CD4-positive, alpha-beta T cell (primary cell): ENCODE measurements at places on chromosomes 3 and 15.
A peak's percentile ranks its signal among the peaks of the same experiment; 100 is the strongest.

GRCh38 chr3:46848271-46849044 is 14.8 kb downstream of the MYL3 start:
- H3K4me3 ChIP-seq = no peak overlapping the region
- no peaks in the 10 kb centered on the region for H3K36me3 ChIP-seq
- no peak overlapping the region for H3K27ac ChIP-seq

- no peaks in the 10 kb centered on the region for H3K27me3 ChIP-seq
- no peak for DNase-seq
- no peak overlapping the region for H3K27ac ChIP-seq
- no peak overlapping the region for H3K4me3 ChIP-seq
- no peaks in the 10 kb centered on the region for H3K36me3 ChIP-seq
These were observed 189.0 kb upstream of the RGMA start for GRCh38 chr15:93278006-93278405.

- DNase-seq = no peak
- H3K4me3 ChIP-seq = no peak overlapping the region
- no peak overlapping the region for H3K27ac ChIP-seq
- H3K27me3 ChIP-seq = no peaks in the 10 kb centered on the region
These were observed 181.8 kb downstream of the MAGI1 start for GRCh38 chr3:65856907-65857306.

GRCh38 chr15:70509731-70510143 is 253.6 kb downstream of the UACA start:
- H3K4me3 ChIP-seq = no peak overlapping the region
- DNase-seq = no peak
- no peaks in the 10 kb centered on the region for H3K27me3 ChIP-seq

GRCh38 chr3:16875876-16876550 is 8.7 kb upstream of the PLCL2 start:
- DNase-seq = no peak
- H3K4me3 ChIP-seq = no peak overlapping the region
- H3K27ac ChIP-seq = no peak overlapping the region

- H3K4me3 ChIP-seq = no peak overlapping the region
- peak overlapping the region; percentile 53 for H3K27ac ChIP-seq
- H3K27me3 ChIP-seq = no peaks in the 10 kb centered on the region
- DNase-seq = no peak
- H3K36me3 ChIP-seq = peaks cover 91% of the 10 kb centered on the region
- peaks cover 79% of the 10 kb centered on the region for H3K4me1 ChIP-seq
These were observed 53.2 kb downstream of the OXNAD1 start for GRCh38 chr3:16318176-16318575.

GRCh38 chr15:69797615-69798014 is 300.1 kb downstream of the TLE3 start:
- no peaks in the 10 kb centered on the region for H3K4me1 ChIP-seq
- H3K36me3 ChIP-seq = no peaks in the 10 kb centered on the region
- H3K27me3 ChIP-seq = no peaks in the 10 kb centered on the region
- DNase-seq = no peak

DNA sequence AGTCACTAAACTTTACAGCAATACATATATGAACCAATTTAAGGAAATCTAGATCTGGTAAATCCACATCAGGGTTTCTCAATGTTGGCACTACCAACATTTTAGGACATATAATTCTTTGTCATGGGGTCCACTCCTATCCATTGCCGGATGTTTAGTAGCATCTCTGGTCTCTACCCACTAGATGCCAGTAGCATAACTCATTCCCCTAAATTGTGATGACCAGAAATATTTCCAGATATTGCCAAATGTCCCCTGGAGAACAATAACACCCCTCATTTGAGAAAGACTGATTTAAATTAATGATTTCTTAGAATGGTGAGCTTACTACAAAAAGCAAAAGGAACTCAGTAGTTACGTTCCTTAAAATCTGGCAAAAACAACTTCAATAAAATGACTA is 23.1 kb upstream of the ANKRD28 start:
- H3K4me1 ChIP-seq = peaks cover 3% of the 10 kb centered on the region
- H3K27ac ChIP-seq = no peak overlapping the region
- no peaks in the 10 kb centered on the region for H3K36me3 ChIP-seq
- no peaks in the 10 kb centered on the region for H3K27me3 ChIP-seq

DNA sequence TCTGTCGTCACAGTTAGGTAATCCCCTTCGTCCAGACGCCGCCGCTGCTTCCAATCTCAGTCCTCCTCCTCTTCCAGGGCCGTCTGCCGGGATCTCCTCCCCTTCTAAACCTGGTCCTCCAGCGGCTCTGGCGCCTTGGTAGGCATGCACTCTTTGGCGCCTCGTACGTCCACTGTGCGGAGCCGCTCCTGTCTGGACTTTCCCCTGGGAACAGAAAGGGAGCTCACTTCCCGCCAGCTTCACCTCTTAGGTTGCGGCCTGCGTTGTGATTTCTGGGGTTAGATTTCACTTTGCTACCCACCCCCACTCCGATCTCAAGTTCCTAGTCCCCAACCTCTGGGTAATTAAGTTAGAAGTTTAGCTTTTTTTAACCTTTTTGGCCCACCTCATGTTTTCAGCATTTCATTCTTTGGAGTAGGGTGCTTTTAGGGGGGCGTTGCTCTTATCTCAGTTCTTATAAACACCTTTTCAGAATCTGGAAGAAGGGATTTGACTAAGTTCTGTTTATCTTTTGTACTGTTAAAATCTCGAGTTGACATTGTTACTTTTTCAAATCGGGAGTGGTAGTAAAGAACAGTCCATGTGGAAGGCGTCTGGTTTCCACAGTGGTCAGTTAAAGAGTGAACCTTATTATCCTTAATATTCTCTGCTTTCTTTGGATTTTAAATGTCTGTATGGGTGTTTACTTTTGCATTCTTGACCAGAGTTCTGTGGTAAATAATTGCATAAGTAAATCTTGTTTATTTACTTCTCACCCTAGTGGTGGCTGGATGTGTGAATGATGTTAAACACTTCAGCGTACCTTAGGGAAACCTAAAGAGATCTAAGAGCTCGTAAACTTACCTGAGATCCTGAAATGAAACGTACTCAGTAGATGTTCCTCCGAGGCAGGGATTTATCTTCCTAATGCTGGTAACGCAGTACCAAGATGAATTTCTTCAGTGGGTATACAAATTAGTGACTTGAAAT is 611 bp downstream of the CTDSPL2 start:
- peaks cover 24% of the 10 kb centered on the region for H3K4me1 ChIP-seq
- H3K36me3 ChIP-seq = peaks cover 5% of the 10 kb centered on the region
- peak overlapping the region; percentile 72 for H3K4me3 ChIP-seq
- peak; percentile 30 for DNase-seq
- H3K27me3 ChIP-seq = no peaks in the 10 kb centered on the region

GRCh38 chr3:156108616-156109015 is 11.8 kb upstream of the KCNAB1 start:
- no peaks in the 10 kb centered on the region for H3K36me3 ChIP-seq
- H3K27me3 ChIP-seq = no peaks in the 10 kb centered on the region
- no peak for DNase-seq
- H3K4me1 ChIP-seq = no peaks in the 10 kb centered on the region

- no peaks in the 10 kb centered on the region for H3K4me1 ChIP-seq
- no peak overlapping the region for H3K27ac ChIP-seq
- H3K27me3 ChIP-seq = no peaks in the 10 kb centered on the region
- H3K4me3 ChIP-seq = no peak overlapping the region
- DNase-seq = no peak
These were observed 12.6 kb upstream of the PLCL2 start for GRCh38 chr3:16871915-16872842.

- H3K27ac ChIP-seq = no peak overlapping the region
- no peak overlapping the region for H3K4me3 ChIP-seq
- no peak for DNase-seq
- no peaks in the 10 kb centered on the region for H3K27me3 ChIP-seq
These were observed 46.3 kb upstream of the VPS8 start for GRCh38 chr3:184765730-184766074.

GRCh38 chr15:37072181-37072580 is 28.2 kb downstream of the MEIS2 start:
- H3K36me3 ChIP-seq = no peaks in the 10 kb centered on the region
- DNase-seq = no peak
- no peaks in the 10 kb centered on the region for H3K27me3 ChIP-seq
- H3K27ac ChIP-seq = no peak overlapping the region

DNA sequence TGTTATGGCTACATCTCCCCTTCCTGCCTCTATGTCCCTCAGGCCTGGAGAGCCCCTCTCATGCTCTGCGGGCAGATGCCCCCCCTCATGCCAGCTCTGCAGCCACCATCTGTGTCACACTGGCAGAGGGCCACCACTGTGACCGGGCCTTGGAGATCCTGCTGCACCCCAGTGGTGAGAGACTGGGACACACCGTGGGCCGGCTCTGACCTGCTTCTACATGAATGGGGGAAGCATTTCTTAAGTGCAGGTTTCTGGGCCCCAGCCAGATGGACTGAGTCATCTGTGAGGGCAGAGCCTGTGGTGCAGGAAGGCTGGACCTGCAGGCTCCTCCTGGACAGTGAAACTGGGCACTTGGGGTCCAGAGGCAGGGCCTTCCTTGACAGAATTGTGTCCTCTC is 4.8 kb downstream of the VWA5B2 start:
- H3K4me1 ChIP-seq = peaks cover 15% of the 10 kb centered on the region
- no peaks in the 10 kb centered on the region for H3K36me3 ChIP-seq
- peaks cover 31% of the 10 kb centered on the region for H3K27me3 ChIP-seq

GRCh38 chr3:31377045-31377642 is 155.6 kb upstream of the STT3B start:
- H3K4me3 ChIP-seq = no peak overlapping the region
- no peak for DNase-seq
- no peaks in the 10 kb centered on the region for H3K27me3 ChIP-seq
- H3K27ac ChIP-seq = no peak overlapping the region
- no peaks in the 10 kb centered on the region for H3K36me3 ChIP-seq
- H3K4me1 ChIP-seq = no peaks in the 10 kb centered on the region

- no peaks in the 10 kb centered on the region for H3K27me3 ChIP-seq
- no peak for DNase-seq
- H3K4me1 ChIP-seq = peaks cover 4% of the 10 kb centered on the region
- no peak overlapping the region for H3K4me3 ChIP-seq
- no peaks in the 10 kb centered on the region for H3K36me3 ChIP-seq
- no peak overlapping the region for H3K27ac ChIP-seq
These were observed 8.4 kb downstream of the ACSBG1 start for GRCh38 chr15:78225783-78226541.

GRCh38 chr3:133053532-133053931 is 15.3 kb downstream of the TMEM108 start:
- no peak overlapping the region for H3K27ac ChIP-seq
- no peak for DNase-seq
- H3K27me3 ChIP-seq = no peaks in the 10 kb centered on the region
- no peak overlapping the region for H3K4me3 ChIP-seq

- no peaks in the 10 kb centered on the region for H3K36me3 ChIP-seq
- DNase-seq = no peak
- peaks cover 3% of the 10 kb centered on the region for H3K27me3 ChIP-seq
These were observed 12.5 kb downstream of the SLC35G2 start for GRCh38 chr3:136831461-136831860.

GRCh38 chr3:173886-174285 is 22.7 kb upstream of the CHL1 start:
- DNase-seq = no peak
- no peaks in the 10 kb centered on the region for H3K4me1 ChIP-seq
- H3K36me3 ChIP-seq = no peaks in the 10 kb centered on the region
- no peaks in the 10 kb centered on the region for H3K27me3 ChIP-seq
- no peak overlapping the region for H3K4me3 ChIP-seq
- no peak overlapping the region for H3K27ac ChIP-seq

DNA sequence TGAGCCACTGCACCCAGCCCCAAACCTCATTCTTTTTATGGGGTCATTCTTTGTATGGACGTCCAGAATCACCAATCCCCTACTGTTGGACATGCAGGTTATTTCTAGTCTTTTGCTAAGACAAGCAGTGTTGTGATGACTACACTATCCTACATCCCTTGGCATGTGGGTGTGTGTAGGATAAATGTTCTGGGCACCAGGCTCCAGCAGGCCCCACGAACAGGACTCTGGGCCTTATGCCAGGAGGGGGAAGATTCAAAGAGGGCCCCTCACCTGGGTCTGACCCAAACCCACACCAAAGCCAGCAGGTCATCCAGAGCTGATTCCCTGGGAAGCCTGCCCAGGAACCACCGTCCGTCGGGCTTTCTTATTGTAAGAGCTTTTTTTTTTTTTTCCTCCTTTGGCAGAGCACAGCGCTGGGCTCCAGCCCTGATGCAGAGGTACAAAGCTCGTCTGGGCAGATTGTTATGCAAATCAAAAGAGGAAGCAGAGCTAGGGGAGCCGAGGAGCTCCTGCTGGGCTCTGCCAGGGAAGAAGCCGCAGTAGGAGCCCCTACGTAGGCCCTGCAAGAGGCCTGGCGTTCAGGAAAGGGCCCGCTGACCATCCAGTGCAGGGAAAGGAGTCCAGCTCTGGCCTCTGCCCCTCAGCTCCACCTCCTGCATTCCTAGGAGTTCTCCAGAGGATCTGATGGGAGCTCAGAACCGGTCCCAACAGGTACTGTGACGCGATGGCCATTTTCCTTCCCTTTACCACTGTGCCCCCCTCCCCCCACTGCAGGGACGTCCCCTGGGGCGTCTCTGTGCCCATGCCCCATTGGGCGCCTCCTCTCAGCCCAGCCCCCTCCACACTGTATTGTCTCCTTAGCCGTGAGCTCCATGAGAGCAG is 29.0 kb upstream of the FURIN start:
- H3K4me3 ChIP-seq = peak overlapping the region; percentile 13
- H3K36me3 ChIP-seq = no peaks in the 10 kb centered on the region
- H3K27ac ChIP-seq = no peak overlapping the region
- H3K4me1 ChIP-seq = peaks cover 36% of the 10 kb centered on the region
- no peaks in the 10 kb centered on the region for H3K27me3 ChIP-seq
- peak; percentile 24 for DNase-seq

DNA sequence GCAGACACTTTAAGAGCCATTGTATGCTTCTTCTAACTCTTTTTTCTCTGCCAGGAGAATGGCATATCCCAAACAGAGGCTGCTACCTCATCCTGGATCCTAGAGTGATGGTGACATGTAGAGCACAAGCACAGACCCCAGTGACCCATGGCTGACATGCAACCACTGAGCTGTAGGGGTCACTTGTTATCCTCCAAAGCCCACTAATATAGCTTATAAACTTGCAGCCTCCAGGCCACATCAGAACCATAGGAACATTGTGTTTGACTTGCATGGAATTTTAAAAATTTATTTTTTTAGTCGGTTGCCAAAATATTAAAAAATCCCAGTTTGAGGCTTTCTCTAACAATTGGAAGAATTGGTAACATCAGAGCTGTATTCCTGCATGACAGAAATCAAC is 283.0 kb upstream of the WNT5A start:
- no peaks in the 10 kb centered on the region for H3K27me3 ChIP-seq
- no peaks in the 10 kb centered on the region for H3K36me3 ChIP-seq
- no peak overlapping the region for H3K27ac ChIP-seq
- H3K4me3 ChIP-seq = no peak overlapping the region
- DNase-seq = no peak
